HFF-Myc (cell line): ENCODE measurements at places on chromosomes 11 and 22.

DNA sequence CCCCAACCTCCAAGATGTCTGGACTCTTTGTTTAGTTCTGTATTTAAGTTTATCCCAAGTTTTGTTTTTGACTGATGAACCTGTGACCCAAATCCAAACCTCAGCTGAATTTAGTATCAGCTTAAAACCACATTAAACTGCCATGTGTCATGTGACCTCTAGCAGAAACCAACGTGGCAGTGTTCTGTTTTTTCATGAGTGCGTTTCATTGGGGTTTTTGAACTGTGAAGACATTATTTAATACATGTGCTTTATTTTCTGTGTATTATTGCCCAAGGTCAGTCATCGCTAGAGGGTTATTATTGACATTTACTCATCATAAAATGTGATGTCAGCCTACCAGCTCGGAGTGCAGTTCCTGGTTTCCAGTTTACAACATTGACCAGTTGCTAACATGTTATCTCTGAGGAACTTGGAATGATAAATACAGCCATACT is 1.8 kb downstream of the TLCD5 start:
- DNase-seq = no peak

DNA sequence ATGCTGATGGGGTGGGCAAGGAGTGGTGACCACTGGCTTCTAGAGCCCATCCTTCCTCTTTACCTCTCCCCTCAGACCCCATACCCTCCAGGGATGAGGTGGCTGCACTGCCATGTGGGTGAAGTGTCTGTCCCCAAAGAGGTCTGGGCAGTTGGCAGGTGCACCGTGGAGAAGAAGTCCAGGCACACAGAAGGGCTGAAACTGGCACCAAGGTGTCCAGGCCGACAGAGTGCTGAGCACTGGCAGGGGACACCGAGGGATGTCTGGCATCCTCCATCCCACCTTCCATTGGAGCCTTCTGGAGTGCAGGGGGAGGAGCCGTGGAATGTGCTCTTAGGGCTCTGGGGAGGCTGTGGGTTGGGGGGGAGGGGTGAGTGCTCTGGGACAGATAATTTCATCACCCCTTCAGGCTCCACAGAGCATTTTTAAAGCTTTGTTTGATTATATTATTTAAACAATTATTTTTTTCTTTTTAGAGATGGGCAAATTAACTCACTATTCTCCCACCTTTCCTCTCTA is 37.9 kb downstream of the PKNOX2 start:
- DNase-seq = no peak

DNA sequence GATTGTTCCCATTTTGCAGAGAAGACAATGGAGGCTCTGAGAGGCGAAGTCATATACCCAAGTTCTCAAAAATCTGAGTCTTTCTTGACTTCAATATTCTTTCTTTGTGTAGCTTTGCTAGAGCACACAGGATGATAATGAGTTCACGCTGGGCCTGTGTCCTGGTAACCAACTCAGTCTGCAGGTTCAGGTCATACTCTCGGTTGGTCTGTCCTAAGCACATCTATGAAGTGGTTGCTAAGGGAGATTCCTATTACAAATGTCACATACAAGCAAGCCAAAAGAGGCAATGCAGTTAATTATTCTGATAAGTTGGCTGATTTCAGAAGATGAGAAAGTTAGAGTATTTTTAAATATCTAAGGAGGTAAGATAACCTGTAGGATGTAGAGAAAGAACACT is 481.0 kb downstream of the SOX6 start:
- no peak for DNase-seq

GRCh38 chr11:126160345-126161022 is 51.0 kb downstream of the RPUSD4 start:
- no peak for DNase-seq

DNA sequence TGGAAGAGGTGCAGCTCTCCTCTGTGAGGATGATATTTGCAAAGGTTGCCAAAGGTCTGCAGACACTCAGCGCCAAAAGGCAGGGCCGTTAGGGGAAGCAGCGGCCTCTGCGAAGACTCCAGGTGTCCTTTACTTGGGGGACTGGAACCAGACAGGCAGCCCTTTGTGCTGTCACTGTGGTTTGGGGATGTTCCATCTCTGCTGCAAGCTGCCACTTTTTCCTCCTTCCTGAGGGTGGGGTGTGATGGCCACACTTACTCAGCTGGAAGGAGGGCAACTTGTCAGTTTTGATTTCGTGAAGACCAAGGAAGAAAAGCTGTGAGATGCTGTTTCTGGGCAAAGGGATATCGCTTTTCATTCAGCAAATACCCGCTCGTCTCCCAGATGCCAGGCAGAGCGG is 96.5 kb upstream of the PRR5 start:
- DNase-seq = no peak

GRCh38 chr11:76103460-76103859 is 102.8 kb downstream of the WNT11 start:
- DNase-seq = no peak

GRCh38 chr11:102367364-102367763 is 20.4 kb downstream of the BIRC2 start:
- DNase-seq = no peak

- no peak for DNase-seq
Observed at GRCh38 chr11:4865855-4866254, 15.8 kb upstream of the OR51T1 start.

GRCh38 chr11:2990617-2991451 is 1.3 kb downstream of the NAP1L4 start:
- DNase-seq = no peak

GRCh38 chr11:59206635-59207034 is 6.1 kb downstream of the MPEG1 start:
- no peak for DNase-seq
